ENCODE measurements at places on chromosomes 7 and 10. TPM values are rescaled to one million over a fixed set of nuclear protein-coding genes. Genes with fewer than 3 reads are reported as not detected.

OR6V1 gene
- polyA plus RNA-seq: not detected

POLL gene
- polyA plus RNA-seq: 37.0 TPM

GNAI1 gene
- polyA plus RNA-seq: 0.79 TPM

NPFFR1 gene
- polyA plus RNA-seq: 0.01 TPM

CRHR2 gene
- not detected for polyA plus RNA-seq

AHR gene
- polyA plus RNA-seq: 56.6 TPM

MSMB gene
- not detected for polyA plus RNA-seq

ZNF117 gene
- polyA plus RNA-seq: 8.7 TPM

ZYX gene
- 198 TPM for polyA plus RNA-seq

NUTM2D gene
- polyA plus RNA-seq: 3.2 TPM

PRKAR2B gene
- 2.5 TPM for polyA plus RNA-seq

PUS7 gene
- polyA plus RNA-seq: 1.3 TPM

COL1A2 gene
- polyA plus RNA-seq: not detected

EPHA1 gene
- not detected for polyA plus RNA-seq

ESYT2 gene
- polyA plus RNA-seq: 14.0 TPM

ANKRD61 gene
- polyA plus RNA-seq: not detected

FEZF1 gene
- polyA plus RNA-seq: not detected

NOM1 gene
- 11.5 TPM for polyA plus RNA-seq

ENKUR gene
- not detected for polyA plus RNA-seq

KLF14 gene
- not detected for polyA plus RNA-seq

TMEM270 gene
- not detected for polyA plus RNA-seq

TLX1 gene
- polyA plus RNA-seq: not detected

VIPR2 gene
- not detected for polyA plus RNA-seq

MNX1 gene
- polyA plus RNA-seq: not detected

OR13A1 gene
- not detected for polyA plus RNA-seq

PTPRE gene
- polyA plus RNA-seq: 95.2 TPM

SRGN gene
- 1,724 TPM for polyA plus RNA-seq

TMEM140 gene
- polyA plus RNA-seq: 14.7 TPM

DNAH11 gene
- not detected for polyA plus RNA-seq

AS3MT gene
- not detected for polyA plus RNA-seq

METTL2B gene
- 10.1 TPM for polyA plus RNA-seq

TMEM229A gene
- polyA plus RNA-seq: not detected

All from CD14-positive monocyte (primary cell).